ENCODE measurements at places on chromosomes 11 and 22.

DNA sequence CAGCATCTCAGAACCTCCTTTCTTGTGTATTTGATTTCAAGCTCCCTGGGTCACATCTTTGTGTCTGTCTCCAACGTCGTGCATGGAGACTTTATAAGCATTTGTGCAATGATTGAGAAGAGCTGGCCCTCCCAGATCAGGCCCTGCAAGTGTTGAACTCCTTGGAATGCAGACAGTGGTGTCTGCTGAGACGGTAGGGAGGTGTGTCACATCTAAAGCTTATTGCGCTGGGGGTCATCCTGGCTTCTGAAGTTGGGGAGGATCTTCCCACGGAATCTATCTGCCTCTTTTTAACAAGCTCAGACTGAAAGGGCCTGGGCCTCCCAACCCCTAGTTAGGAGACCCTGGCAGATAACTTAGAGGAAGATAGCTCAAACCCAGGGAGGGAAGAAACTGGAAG is 6.7 kb downstream of the APLNR start:
- no peak for DNase-seq

DNA sequence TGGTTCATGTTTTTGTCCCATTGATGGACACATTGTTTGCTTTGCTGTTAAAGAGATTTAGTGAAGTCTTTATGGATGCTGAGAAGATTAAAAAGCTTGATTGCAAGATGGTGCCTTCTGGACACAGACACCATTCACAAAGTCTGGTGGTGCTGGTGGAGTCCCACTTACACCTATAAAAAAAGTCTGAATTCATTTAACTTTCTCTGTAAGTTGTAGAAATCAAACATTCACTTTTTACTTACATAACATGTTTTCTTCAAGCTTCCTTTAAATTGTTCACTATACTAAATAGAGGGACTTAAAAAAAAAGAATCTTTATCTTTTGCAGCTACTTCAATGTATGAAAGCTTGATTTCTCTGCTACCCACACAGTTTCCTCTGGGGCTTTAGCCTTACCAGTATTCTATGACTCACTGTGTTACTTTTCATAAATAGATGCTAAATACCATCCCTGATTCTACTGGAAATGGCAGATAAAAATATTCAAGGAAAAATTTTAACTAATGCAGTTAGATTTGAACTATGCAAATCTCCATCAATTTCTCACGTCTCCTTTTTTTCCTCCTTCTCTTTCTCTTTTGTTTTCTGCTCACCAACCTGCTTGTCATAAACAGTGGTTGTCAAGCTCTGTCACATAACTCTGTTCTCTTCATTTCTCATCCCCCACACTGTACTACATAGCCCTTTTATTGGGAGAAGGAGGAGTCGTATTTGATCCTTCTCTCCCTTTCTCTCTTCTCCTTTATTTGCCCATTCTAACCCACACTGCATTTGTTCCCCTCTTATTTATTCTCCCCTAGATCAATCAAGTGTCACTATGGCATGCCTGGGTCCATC is 89.7 kb downstream of the FAM76B start:
- no peak for DNase-seq

GRCh38 chr22:43591380-43591779 is 179.6 kb downstream of the MPPED1 start:
- no peak for DNase-seq

GRCh38 chr11:8016440-8016839 is 29.3 kb downstream of the EIF3F start:
- no peak for DNase-seq

- DNase-seq, result peak; percentile 55
Observed at GRCh38 chr11:765025-765801, 12.1 kb downstream of the GATD1 start.

DNA sequence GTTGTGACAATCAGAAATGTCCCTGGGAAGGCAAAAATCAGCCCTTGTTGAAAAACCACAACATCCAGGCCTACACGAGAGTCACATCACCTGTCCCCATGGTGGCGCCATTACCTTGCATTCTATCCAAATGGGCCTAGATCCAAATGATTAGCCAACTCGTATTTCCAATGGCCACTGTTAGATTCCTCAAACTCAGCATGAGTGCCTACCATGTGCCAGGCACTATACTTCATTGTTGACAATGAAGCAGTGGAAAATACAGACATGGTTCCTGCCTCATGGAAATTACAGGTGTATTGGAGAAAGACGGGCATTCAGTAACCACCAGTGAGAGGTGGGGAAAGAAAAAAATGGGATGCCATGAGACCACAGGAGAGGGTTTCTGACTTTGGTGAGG is 29.8 kb upstream of the CREB3L1 start:
- DNase-seq, result no peak

GRCh38 chr11:73177778-73178539 is 35.8 kb upstream of the FCHSD2 start:
- DNase-seq, result peak; percentile 80

GRCh38 chr11:103842191-103842590 is 194.2 kb upstream of the DDI1 start:
- DNase-seq, result no peak

- no peak for DNase-seq
Observed at GRCh38 chr11:1739576-1739975, 10.8 kb downstream of the IFITM10 start.

- no peak for DNase-seq
Observed at GRCh38 chr22:32494971-32495370, 20.4 kb downstream of the FBXO7 start.

GRCh38 chr22:49594078-49594477 is 233.6 kb downstream of the BRD1 start:
- no peak for DNase-seq

GRCh38 chr11:9530020-9530621 is 43.3 kb upstream of the WEE1 start:
- no peak for DNase-seq

DNA sequence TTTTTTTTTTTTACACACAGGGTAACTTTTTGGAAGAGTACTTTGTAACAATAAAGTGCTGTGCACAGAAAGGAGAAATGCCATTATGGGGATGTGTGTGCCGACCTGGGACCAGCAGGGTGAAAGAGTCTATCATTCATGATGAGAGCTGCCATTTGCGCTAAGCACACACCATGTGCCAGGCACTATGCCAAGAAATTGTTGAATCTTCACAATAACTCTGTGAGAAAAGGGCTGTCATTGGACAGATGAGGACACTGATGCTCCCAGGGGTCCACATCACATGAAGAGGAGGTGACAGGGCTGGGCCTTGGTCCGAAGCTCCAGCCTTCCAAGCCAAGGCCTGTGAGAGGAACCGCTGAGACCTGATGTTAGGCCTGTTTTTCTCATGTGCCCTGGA is 5.6 kb downstream of the DUSP18 start:
- DNase-seq, result no peak

DNA sequence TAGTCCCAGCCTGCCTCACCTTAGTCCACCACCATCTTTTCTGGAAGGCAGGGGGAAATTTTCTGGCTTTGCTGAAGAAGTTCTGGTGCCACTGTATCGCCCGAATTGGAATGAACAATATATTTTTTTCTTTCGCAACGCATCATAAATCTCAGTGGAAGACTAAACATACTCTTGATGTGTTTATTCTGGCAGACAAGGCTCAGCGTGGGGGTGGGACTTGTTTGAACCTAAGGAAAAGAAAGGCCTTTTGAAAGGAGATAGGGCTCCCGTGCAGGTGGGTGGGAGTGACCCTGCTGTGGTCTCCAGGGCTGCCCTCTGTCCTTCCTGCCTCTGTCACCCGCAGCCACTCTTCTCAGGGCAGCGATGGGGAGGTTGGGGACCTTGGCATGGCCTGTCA is 42.5 kb downstream of the CD82 start:
- DNase-seq, result no peak

GRCh38 chr11:114315749-114316368 is 19.7 kb downstream of the NNMT start:
- DNase-seq, result no peak

- DNase-seq, result no peak
Observed at GRCh38 chr22:42156121-42156520, 25.5 kb upstream of the CYP2D6 start.

DNA sequence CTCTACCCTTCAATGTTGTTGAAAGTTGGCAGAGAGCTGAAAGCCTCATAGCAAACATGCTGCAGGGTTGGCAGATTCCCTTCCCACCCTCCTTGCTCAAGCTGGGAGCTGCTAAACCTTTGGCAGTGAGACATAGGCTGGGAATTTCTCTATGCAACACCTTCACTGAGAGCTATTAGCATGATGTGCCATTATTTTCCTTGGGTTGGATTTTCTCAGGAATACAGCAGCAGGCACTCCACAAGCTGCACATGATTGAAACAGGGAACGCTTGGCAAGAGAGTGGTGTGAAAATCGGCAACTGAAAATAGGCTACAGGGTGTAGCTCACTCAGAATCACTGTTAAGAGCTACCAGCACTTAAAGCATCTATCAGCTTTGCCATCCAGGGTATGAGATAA is 9.6 kb upstream of the ALKBH3 start:
- no peak for DNase-seq

DNA sequence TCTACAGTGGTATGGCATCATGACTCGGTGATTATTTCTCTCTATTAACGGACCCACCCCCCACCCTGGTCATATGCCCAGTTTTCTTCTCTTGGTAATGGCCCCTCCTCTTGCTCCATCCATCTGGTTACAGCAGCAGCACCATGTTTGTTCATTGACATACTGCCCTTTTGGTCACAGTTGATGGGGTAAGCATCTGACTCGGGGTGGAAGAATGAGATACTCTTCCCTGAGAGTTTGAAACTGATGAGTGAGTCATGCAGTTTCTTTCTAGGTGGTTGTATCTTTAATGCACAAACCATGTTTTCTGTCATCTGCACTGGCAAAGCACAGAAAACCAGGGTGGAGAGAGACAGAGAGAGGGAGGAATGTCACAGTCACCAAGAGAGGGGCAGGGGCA is 126.0 kb downstream of the SYN3 start:
- DNase-seq, result no peak

DNA sequence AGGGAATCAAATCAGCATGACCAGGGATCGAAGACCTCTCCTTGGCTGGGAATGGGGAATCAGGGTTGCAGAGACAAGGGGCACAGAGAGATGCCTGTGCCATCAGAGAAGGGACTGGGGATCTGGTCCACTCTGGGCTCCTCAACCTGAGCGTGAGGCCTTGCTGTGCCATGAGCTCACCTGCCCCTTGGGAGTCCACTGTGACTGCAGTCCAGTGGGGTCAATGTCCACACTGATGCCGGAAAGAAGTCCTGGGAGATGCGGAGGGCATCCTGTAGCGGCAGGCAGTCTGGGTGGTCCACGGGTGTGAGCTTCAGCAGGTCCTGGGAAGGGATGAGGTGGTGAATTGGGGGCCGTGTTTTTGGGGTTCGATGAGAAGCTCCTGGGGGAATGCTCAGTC is 7.3 kb upstream of the RGL4 start:
- no peak for DNase-seq

- DNase-seq, result no peak
Observed at GRCh38 chr11:68338051-68338780, 25.8 kb downstream of the LRP5 start.

DNA sequence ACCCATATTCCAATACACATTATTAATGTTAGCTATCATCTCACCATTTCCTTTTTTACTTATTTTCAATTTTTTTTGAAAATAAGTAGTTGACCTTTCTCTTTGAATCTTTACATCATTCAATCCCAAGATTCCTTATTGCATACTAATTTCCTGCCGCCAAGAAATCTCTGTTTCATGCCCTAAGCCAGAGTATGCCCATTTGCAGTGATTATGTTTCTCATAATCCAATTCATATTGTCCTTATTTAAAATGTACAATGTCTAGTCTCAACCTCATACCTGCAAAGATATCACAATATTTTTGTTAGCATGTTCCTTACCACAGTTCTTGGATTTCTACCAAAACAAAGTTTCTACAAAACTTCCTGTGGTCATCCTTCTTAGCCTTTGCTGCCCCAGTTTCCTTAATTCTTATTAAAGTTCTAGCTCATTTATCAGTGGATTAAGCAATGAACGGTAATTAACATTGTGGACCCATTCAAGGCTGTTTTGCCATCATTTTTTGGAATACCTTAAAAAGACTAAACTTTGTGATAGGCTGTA is 75.3 kb downstream of the CD44 start:
- no peak for DNase-seq

GRCh38 chr22:40726514-40726913 is 47.2 kb downstream of the MCHR1 start:
- peak; percentile 25 for DNase-seq

DNA sequence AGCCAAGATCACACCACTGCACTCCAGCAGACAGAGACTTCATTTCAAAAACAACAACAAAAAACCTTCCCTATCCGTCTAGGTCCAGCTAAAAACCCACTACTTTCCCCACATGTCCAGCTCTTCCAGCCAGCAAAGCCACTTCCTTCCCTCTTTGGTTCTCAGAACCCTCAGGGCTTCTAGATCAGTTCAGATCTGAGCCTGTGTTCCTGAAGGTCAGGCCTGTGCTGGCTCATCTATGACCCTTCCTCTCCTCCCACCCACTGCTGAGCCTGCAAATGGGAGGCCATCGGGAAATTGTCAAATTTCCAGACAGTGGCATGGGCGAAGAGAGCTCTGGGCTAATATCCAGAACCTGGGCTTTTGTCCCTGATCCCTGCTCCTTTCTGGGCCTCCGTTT is 37.8 kb downstream of the SLCO2B1 start:
- DNase-seq, result no peak

DNA sequence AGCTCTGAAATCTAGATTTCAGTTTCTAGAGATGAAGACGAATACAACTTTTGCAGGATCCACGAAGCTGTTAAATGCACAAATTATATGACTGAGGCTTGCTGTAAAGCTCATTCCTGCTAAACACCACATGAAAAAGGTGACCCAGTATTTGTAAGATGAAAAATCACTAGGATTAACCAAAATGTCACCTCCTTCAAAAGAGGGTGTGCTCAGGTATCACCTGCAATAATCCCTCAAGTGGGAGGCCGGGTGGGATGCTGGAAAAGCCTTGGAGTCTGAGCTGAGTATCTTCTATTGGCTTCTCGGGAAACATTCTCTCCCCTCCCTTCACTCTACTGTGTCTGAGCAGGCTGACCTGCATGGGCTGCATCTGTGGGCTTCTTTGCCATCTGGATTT is 195.8 kb downstream of the NELL1 start:
- DNase-seq, result no peak

GRCh38 chr22:50039669-50040443 is 18.2 kb downstream of the TTLL8 start:
- no peak for DNase-seq

GRCh38 chr11:32116668-32117067 is 25.8 kb downstream of the RCN1 start:
- DNase-seq, result no peak

- DNase-seq, result no peak
Observed at GRCh38 chr11:111918390-111919256, at the start of gene C11orf52. Gene C11orf52 (plus strand): TSS chr11:111918913. CDS start chr11:111918973, 60 bp downstream.
